ENCODE measurements at places on chromosomes 2 and 18.

- no peak for DNase-seq
Measured at GRCh38 chr18:36519358-36519757, 221.8 kb downstream of the FHOD3 start.

- DNase-seq: no peak
Measured at GRCh38 chr2:119218478-119219064, 5.1 kb upstream of the STEAP3 start.

- no peak for DNase-seq
Measured at GRCh38 chr2:119453972-119454593, 22.4 kb downstream of the TMEM37 start.

- DNase-seq: no peak
Measured at GRCh38 chr2:9889812-9890261, 46.6 kb downstream of the TAF1B start.

- DNase-seq: no peak
Measured at GRCh38 chr2:41101281-41101680, 649.4 kb upstream of the SLC8A1 start.

GRCh38 chr2:34121076-34121475 lies 522.0 kb upstream of the FAM98A start:
- no peak for DNase-seq

DNA sequence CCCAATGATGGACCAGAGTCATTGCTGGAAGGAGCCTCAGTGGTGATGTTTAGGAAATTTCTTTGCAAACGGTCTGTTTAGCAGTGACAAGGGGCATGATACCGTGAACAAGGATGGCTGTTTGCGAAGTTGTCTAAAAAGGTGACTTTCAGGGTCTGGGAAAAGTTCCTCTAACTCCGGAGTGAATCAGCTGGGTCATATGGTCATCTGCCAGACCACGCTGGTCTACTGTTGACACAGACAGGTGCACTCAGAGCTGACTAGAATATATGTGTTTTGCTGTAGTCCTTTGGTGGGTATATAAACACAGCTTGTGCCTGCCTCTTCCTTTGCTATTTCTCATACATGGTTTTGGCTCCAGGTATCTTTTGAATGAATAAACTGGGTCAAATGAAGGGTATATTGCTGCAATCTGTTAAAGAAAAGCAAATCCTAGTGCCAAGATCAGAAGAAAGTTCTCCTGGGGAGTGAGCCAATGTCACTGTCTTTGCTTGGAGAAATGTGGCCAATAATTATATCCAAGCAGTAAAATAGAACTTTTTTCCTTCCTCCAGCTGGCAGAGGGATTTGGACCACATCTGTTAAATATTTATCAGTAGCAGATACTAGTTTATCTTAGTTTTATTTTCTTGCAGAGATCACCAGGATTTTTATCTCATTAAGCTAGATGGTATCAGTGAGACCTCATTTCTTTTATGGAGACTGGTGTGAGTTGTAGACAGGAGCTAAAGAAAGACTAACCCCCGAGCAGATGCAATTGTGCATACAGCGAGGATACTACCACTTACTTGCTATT lies 286.0 kb downstream of the TRIB2 start:
- no peak for DNase-seq

GRCh38 chr2:100285691-100286090 lies 36.6 kb downstream of the LONRF2 start:
- DNase-seq: no peak

DNA sequence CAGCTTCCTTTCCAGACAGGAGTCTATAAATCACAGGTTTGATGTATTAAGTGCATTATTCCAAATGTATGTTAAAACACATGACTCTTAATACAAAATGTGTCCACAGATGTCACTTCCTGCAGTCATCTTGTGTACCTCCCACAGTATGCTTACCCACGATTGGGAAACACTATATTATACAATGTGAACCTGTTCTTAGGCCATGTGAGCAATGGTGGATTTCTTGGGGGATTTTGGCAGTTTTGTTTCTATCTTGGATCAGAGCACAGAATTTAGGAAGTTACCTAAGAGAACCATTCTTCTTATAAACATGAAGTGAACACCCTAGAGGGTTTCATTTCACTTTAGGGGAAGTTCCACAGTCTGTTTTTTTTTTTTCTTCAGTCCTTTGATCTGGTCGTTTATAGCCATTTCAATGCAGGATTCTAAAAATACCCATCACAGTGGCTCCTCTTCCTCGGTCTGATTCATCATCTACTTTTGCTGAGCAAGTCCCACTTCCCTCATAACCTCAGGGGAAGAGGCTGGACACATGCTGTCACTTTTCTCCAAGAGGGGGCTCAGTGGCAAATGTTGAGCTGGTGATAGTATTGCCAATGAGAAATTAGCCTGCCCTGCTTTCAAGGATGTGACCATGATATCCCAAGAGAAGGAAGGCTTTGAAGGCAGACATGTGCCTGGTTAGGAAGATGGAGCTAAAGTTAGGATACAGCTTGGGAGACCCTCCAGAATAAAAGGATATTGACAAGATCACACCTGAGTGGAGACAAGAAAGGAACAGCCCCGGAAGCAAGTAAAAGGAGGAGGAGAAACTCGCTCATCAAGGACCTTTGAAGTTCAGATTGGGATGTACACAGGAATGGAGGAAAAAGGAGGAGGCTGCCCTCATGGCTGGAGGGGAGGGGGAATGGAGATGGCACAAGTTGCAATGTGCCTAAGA lies 22.6 kb downstream of the PLEK start:
- no peak for DNase-seq

- no peak for DNase-seq
Measured at GRCh38 chr2:235170016-235170415, 218.2 kb downstream of the SH3BP4 start.

- no peak for DNase-seq
Measured at GRCh38 chr18:27861539-27861938, 315.4 kb downstream of the CDH2 start.

DNA sequence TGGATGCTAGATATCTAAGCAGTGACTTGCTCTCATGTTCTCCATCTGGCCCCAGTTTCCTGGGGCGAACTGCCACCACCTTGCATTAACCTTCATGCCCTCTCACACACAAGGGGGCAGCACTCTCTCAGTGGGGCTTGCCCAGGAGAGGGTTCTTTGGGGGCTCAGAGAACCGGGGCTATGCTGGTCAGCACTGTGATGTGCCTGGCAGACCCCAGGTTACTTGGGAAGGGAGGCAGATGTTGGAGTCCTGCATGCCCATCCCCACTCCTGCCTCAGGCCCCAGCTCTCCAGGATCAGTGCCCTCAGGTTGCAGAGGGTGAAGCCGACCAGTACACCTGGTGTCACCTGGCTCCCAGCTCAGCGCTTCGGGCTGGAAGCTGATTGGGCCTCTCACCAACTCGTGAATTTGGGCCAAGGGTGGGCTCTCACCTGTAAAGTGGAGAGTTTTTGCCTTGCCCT lies 396.2 kb upstream of the HS6ST1 start:
- DNase-seq: no peak

DNA sequence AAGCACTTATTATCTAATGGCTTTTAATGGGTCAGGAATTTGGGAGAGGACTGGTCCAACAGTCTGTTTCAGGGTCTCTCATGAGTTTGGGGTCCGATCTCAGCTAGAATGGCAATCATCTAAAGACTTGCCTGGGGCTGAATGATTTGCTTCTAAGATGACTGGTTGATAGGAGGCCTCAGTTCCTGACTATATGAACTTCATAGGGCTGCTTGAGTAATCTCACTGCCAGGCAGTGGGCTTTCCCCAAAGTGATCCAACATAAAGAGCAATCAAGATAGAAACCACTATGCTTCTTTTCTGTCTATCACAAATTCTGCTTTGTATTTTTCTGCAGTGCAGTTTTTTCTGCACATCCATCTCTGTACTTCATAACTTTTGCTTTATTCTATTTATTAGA lies 793.5 kb upstream of the CHAC2 start:
- no peak for DNase-seq

DNA sequence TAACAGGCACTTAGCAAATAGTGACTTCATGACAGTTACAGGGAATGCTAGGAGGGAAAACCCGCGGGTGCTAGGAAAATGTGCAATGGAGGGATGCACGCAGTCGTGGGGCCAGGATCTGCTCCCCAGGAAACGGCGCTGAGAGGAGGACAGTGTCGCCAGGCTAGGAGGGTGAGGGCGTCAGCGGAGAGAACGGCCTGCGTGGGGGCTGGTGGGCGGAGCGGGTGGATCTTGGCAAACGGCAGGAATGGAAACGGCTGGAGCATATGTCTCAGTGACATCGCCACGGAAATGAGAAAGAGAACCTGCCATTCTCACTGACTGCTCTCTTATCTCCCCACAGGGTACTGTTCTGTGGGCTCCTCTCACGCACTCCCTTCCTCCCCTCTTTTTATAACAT lies 478.5 kb upstream of the ID2 start:
- no peak for DNase-seq

All from T47D (cell line).